Umbilical cord (tissue), 2 donors: ENCODE measurements at places on chromosomes 13 and 19. TPM values are rescaled to one million over a fixed set of nuclear protein-coding genes. Genes with fewer than 3 reads are reported as not detected.

DNA sequence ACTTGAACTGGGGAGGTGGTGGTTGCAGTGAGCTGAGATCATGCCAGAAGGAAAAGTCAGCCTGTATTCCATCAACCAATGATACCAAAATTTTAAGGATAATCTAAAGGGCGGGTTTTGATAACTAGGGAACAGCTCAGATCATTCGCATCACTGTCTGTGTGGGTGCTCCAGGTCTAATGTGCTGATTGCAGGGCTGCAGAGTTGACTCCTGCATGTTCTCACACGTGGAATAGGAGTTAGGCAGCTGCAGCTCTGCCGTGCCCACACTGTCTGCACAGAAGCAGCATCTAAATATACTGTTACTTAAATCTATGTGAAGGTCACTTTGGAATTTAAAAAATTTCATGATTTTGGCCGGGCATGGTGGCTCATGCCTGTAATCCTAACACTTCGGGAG is 4.3 kb upstream of the PARP4 start:
- DNase-seq, result no peak

- no peak for DNase-seq
Measured at GRCh38 chr13:100483841-100484381, 104.7 kb downstream of the GGACT start.

Gene PSG11
- total RNA-seq, result 3.9 TPM

DNA sequence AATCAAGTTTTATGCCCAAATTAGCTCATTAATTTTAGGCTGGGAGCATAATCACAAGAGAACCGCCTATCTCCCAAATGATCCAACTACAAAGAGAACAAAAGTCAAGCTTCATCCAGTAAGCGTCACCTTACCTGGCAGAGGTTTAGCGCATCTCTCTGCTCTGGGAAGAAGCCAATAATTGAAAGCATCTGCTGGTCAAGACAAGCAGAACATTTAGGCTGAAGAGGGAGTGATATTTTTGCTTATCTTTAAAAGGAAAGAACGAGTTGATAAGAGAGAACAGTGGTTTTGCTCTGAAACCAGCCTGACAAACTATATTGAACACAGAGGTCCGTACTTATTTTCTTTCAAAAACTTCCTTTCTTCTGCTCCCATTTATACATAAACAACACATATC is 242.1 kb downstream of the ENOX1 start:
- peak; percentile 60 for DNase-seq

DNA sequence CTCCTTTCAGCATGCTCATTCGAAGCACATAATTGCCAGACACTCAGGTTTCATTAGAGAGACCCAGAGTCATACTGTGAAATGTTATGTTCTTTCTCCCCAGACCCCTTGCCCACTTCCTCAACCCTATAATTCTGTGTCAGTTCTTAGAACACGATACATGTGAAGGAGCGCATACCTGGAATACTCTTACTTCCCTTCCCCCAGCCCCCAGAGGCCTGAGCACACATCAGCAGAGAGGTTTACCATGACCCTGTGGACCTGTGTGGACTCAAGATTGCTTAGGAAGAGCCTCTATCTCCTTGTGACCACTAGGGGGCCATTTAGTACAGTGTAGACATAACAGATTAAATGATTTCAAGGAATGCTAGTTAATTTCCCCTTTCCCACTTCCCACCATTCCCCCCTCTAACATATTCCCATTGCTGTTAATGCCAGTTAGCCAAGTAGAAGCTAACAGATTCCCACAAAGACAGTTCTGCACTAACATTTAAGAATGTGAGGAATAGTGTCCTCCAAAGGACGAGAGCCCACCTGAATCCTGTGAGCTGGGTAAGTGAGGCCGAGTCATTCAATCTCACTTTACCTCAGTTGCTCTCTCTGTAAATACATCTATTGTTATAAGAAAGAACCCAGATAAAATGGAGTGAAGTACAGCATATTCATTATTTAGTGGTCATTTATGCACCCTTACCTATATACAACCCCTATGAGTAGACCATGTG is 154.2 kb upstream of the MAB21L1 start:
- DNase-seq, result peak; percentile 40

DNA sequence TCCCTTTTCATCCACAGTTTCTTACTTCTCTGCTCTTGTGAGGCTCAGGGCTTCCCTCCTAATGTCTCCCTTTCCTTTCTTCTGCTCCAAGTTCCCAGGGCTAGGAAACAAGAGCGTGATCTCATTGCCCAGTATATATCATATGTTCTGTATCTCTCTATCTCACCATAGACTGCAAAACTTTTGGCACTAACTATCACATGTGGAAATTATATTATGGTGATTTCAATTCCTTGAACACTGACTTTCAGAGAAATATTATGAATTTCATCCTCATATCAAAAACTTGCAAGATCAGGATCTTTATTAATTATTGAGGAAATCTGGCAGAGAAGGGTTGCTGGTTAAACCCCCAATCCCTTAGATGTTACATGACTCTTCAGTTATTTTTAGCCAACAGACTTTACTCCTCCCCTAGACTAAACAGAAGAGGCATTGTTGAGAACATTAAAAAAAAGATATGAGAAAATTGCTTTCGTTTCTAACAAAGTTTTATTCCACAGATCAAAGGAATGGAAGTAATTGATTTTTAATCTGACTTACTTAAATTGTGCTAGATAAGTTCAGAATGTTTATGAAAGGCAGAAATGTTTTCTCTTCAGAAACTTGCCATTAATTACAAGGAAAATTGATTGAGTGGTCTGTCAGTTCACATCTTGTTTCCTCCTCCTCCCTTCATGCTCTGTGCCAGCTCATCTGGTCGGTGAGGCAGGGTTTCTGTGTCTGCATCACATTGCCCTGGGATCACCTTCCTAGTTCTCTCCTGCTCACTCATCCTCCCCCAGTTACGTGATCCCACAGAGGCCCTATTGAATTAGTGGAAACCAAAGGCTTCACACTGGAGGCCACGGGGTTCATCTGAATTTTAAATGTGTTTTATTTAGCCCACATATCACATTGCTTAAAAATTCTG is 378.5 kb downstream of the LMO7 start:
- peak; percentile 68 for DNase-seq
